Activated T-cell treated with anti-CD3 and anti-CD28 coated beads for 1 hour (primary cell): ENCODE measurements at places on chromosomes 5 and 9.
A peak's percentile ranks its signal among the peaks of the same experiment; 100 is the strongest.

DNA sequence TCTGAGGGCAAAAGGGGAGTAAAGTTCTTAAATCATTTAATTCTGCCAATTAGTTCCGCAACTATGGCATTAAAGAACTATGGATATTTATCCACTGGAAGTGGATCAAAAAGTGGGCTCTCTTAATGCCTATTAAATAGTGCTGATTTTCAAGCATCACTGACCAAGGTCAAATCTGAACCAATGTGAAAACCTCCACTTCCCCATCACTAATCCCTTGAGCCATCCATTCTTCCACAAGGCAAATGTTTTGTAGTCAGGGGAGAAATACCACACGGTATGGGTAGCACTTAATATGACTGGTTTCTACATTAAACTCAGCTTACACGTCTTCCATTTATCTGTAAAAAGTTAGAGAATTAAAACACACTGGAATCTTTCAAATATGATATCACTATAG, 57.6 kb downstream of the MLLT3 start:
- DNase-seq: no peak

DNA sequence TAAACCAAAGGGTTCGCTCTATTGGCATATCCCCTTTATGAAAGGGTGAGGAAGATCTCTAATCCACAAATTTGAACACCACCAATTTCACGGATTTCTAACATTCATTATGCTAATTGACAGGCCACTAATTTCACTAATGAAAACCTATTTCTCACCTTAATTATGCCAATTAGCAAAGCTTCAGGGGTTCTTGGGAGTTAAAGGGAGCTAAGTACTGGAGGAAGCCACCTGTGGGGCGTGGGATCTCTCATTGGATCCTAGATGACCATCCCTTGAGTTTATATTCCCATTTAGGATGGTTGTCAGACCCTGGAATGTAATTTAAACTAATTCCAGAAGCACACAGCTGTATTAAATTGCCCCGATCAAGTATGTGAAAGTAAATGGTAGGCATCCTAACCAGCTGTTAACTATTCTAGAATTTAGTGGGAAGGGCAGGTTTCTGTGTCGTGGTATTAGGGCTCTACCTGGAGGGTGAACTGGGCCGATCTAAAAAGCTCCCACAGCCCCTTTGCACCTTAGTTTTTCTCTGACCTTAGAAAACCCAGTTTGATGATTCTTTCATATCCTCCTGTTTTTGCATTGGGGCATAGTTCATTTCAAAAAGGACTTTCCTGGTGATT, 77.1 kb downstream of the C9orf152 start:
- DNase-seq: no peak

DNA sequence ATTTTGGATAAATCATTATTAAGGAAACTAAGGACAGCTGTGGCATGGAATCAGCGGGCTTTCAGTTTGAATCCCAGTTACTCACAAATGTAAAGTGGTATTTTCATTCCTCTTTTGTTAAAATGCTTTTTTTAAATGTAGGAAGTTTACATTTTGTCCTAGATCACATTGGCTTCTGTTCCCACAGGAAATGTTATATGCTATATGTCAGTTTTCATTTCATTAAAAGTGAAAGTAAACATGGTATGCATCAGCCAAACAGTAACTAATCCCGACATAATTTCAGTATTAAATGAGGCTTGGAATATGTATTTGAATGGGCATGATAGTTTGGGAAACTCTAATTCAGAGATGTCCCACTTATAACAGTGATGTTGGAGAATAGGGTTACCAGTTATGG, 18.6 kb upstream of the SMIM15 start:
- DNase-seq: no peak

- no peak for DNase-seq
These were observed 391.1 kb downstream of the ADGRV1 start for GRCh38 chr5:90949469-90950358.

DNA sequence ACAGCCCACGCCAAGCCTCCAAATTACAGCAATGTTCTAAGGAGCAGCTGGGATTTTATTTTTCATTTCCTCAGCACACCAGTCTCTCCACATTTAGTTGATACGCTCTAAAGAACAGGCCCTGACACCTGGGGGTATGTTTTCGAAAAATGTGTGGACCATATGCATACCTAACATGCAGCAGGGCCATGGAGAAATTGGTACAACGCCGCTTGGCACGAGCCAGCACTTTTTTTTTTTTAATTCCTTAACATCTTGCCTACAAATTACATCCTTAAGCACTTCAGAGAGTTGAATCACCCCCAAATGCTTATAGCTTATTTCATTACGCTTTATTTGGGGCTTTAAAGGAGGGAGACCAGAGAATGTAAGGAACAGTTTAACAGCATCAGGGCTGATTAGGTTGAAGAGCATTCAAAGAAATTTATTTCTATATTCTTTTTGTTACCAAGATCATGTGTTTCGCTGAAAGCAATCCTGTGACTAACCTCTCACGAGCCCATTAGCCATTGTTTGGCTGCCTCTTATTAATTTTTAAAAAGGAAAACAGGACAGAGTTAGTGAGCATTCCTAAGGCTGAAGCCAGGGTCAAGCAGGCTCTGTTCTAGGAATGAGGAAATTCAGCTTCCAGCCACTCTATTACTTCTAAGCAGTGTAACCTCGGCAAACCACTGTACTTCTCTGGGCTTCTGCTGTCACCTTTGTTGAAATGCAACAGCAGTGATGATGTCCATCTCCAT, 173.8 kb downstream of the ACTL7B start:
- DNase-seq: no peak

GRCh38 chr9:115944166-115944948, 209.2 kb upstream of the PAPPA start:
- DNase-seq: no peak

DNA sequence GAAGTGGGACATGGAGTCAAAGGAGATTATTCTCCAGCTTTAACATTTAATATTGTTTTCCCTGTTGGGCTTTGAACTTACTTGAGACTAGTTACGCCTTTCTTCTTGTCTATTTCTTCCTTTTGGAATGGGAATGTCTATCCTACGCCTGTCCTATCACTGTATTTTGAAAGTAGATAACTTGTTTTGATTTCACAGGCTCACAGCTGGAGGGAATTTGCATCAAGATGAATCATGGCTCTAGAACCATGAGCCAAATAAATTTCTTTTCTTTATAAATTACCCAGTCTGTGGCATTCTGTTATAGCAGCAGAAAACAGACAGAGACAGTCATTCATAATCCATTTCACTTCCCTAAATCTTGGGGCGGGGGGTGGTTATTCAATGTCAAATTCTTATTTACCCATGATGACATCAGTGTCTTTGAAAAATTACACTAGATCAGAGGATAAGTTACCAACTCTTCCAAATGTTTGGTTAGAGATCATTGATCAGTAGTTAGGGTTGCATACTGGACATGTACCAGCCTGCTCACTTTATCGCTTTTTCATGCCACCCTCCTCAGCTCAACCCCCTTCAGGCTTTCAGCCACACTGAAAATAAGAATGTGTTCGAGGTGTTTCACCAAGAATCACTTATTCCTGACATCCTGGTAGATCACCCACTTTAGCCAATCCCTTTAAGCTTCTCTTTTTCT, 419.6 kb upstream of the PIK3R1 start:
- no peak for DNase-seq

- no peak for DNase-seq
These were observed 56.1 kb upstream of the TBC1D2 start for GRCh38 chr9:98311541-98311940.

- no peak for DNase-seq
These were observed 50.2 kb downstream of the C9orf50 start for GRCh38 chr9:129570450-129571297.

GRCh38 chr9:133709015-133709611, 29.0 kb downstream of the SARDH start:
- DNase-seq: peak; percentile 55

DNA sequence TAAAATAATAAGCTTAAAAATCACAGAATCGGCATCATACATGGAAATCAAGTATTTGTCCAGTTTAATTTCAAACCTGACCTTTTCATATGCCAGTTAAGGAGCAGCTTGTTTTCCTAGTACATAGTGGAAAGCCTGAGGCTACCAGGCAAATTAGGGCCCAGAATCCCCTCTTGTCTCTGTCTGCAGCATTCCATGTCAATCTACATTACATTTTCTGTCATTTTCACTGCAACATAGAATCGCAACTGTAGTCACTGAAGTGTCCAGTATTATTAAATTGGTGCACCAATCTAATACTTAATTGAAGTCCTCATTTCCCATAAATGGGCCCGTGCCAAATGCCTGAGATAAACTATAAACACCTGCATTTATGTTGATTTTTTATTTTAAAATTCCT, 1352.2 kb upstream of the ACO1 start:
- no peak for DNase-seq

- DNase-seq: no peak
These were observed 478.4 kb upstream of the DAP start for GRCh38 chr5:11239261-11240015.

DNA sequence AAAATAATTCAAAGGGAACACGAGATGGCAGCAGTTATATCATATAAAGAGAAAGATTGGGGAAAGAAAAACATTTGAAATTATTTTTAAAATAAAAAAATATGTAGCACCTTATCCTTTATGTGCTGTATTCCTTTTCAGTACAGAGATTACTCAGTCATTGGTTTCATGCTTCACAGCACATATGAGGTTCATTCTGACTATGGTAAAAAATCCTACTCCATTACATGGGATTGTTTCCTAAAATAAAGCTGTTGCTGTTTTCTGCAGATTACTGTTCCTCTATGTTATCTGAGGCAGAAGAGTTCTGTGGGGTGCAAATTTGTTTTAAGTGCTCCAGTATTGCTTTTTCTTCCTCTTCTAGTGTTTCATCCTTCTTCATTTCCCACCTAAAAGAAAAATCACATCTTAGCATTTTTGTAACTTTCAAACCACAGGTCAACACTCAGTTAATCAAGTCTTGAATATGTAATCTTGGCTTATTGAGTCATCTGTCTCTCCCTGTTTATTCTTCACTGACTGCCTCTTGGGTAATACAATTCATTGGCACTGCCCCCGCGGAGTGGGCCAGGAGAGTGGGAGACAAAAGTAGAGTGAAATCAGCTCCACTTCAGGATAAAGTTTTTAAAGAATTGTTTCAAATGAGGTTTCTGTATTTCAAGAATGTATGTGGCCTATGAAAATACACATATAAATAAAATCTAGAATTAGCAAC, 412.5 kb upstream of the POU5F2 start:
- no peak for DNase-seq

GRCh38 chr9:77435277-77435676, 212.8 kb downstream of the GNA14 start:
- DNase-seq: no peak

DNA sequence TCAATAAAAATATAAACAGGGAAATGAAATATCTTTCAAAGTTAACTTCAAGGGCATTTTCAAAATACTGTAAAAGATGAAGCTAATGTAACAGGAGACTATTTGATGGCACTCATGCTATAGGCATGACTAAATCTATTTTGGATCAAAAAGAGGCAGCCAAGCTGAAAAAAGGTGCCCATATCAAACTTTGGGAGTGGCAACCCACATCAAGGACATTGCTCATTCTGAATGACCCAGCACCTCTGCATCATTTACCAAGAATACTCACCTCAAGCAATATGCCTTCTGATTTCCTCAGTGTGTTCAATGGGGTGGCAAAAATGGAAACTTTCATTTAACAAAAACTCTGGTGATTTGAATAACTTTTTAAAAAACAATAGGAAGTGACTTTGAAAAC, 853.3 kb downstream of the TLE1 start:
- DNase-seq: no peak

- peak; percentile 49 for DNase-seq
These were observed 18.5 kb downstream of the AGTPBP1 start for GRCh38 chr9:85723215-85723614.

- DNase-seq: no peak
These were observed 439.8 kb upstream of the GRIA1 start for GRCh38 chr5:153050496-153051179.

DNA sequence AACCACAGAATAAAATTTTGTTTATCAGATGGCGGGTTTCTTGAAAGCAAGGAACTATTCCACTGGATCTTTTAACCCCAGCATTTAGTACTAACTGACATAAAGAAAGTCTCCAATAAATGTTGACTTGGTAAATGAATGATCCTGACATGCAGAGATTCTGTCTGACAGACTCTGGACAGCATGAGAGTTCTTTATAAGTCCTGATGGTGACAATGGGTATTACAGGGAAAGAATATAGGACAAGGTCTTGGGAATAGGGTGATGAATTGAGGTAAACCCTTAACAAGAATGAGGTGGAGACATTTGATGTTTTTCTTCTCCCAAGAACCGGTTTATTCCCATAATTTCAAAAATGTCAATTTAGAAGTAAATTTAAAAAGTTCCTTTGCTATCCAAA, 453.9 kb downstream of the TUSC1 start:
- DNase-seq: no peak

DNA sequence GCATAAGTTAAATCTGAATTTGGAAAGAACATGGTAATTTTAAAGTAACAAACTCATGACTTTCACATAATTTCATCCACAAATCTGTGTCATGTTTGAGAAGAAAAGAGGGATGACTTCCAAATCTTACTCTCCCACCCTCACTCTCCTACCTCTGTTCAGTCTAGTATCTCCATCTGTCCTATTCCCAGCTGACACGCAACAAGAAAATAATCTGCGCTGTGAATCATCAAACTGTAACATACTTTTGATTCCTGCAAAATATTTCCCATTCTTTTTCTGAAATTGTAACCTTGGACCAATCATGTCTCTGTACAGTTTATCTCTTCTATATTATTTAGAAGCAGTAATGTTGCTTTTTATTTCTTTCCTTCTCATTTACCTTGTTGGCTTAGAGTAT, 91.4 kb downstream of the SLC12A2 start:
- no peak for DNase-seq

DNA sequence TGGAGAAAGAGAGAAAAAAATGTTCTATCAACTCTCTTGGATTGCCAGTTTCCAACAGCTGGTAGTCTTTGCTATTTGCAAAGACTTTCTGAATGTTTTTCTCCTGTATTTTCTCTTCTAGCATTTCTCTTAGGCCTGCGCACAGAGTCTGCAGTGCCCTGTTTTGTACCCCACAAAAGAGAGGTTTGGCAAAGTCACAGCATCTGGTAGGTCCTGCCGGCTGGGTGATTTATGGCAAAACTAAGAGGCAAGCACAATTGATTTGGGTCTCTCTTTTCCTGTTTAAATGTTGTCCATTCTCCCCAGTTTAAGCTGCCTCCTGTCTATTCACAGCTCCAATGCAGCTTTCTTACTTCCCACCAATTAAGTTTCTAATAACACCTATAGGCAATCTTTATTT, 193.9 kb downstream of the TRPM3 start:
- no peak for DNase-seq

- no peak for DNase-seq
These were observed 52.4 kb downstream of the ARHGEF37 start for GRCh38 chr5:149633476-149634350.
